ENCODE measurements at places on chromosomes 2 and 18. TPM values are rescaled to one million over a fixed set of nuclear protein-coding genes. Genes with fewer than 3 reads are reported as not detected.

DNA sequence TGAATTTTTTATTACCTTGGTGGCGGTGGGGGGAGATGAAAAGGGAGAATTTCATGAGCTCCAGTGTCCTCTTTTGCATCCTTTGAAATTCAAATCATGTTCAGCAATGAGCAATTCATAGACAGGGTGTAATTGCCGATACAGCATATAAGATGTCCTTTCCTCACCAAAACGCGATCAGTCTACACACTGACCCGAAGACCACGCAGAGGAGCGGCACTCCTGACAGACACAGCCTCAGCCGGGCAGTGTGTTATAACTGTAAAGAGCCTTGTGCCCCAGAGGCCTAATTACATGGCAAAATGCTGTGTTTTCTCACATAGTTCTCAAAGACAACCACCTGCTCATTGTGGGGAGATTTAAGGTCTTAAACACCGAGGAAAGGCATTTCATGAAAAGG, 38.4 kb upstream of the APCDD1 start:
- no peak for DNase-seq

DNA sequence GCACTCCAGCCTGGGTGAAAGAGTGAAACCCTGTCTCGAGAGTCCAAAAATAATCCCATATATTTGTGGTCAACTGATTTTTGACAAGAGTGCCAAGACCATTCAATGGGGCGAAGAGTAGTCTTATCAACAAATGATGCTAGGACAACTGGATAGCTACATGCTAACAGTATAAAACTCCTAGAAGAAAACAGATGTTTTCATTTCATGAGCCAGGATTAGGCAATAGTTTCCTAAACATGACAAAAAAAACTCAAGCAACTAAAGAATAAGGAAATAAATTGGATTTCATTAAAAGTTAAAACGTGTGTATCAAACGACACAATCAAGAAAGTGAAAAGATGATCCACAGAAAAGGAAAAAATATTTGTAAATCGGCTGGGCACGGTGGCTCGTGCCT, 6.3 kb downstream of the LIMS2 start:
- DNase-seq, result no peak

DNA sequence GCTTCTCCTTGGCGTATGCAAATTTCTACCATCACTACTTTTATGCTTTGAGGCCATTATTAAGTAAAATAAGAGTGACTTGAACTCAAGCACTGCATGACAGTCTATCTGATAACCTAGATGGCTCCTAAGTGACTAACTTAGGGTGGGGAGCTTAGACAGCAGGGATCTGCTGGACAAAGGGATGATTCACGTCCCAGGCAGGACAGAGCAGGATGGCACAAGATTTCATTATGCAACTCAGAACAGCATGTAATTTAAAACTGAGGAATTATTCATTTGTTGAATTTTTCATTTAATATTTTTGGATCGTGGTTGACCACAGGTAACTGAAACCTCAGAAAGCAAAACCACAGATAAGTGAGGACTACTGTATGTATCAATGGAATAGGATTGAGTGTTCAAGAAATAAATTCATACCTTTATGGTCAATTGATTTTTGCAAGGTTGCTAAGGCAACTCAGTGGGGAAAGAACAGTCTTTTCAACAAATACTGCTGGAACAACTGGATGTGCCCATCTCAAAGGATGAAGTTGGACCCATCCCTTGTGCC, 115.3 kb downstream of the MBD2 start:
- no peak for DNase-seq

DNA sequence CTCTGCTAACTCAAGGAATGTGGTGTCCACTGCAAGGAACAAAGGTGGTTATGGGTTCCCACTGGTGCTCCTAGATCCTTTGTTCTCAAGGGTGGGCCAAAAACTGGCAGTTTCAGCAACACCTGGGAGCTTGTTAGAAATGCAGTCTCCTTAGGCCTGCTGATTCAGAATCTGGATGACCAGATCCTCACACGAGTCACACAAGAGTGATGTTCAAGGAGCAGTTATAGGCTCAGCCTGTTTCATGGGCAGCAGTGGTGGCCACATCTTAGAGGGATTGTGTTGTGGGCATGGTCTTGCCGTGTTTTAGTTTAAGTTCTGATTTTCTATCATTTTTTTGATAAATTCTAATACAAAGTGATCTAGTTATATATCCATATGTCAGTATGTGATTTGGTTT, 28.7 kb upstream of the MGAT5 start:
- no peak for DNase-seq

ITGB6 gene
- total RNA-seq, result 0.86 TPM

KCNG2 gene
- 0.15 TPM for total RNA-seq

All from left cardiac atrium (tissue), 4 donors.